ENCODE measurements at places on chromosomes 6 and 20.

GRCh38 chr20:10217721-10218410, 764 bp upstream of the SNAP25 start:
- no peak for DNase-seq

GRCh38 chr6:21748343-21749056, 154.9 kb downstream of the SOX4 start:
- DNase-seq = no peak

DNA sequence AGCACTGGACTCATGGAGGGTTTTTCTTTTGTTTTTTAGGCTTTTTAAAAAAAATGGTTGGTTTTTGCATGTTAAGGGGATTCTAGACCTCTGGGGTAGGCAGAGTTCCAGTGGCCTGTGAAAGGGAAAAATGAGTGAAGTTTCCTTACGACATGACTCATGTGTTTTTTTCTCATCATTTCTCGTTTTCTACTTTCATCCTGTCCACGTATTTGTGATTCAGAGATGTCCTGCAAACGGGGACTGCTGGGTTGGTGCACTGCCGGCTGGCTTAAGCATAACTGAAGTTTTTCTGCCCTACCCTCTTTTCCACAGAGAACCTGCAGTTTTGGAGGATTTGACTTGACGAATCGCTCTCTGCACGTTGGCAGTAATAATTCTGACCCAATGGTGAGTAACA, 182.3 kb downstream of the SASH1 start:
- DNase-seq = no peak

DNA sequence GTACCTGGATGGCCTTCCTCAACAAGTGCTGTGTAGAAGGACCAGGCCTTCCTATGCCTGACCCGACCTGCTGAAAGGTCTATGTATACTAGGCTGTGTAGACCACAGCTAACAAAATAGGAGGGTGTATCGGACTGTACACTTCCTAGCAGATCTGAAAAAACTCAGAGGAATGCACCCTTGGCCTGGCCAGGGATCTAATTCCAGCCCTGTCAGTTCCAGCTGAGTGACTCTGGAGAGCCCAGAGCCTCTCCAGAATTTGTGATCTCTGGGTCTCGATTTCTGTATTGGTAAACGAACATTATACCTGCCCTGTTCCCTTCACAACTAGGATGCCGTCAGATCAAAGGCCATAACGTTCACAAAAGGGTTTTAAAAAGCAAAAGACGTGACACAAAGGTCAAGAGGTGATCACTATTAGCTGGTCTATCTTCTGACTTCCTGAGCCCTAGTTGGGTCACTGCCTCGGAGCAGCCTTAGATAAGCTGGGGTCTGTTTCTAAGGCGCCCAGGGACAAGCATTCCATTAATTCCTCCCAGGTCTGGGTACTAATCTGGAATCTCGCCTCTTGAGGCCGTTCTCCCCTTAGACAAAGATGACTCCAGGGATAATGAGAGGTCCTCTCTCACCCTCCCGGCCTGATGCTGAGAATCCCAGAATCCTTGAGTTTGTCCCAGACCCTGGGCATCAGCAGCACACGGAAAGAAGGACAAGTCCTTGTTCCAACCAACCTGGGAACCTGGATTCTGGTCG, 13.9 kb downstream of the MTCH1 start:
- no peak for DNase-seq

Data from RWPE2 (cell line).